Activated B cell treated with CpG ODN at 0.5 μM for 24 hours (primary cell): ENCODE measurements at places on chromosomes 12 and 14.

- DNase-seq: no peak
Measured at GRCh38 chr14:24960816-24961215, 89.1 kb downstream of the STXBP6 start.

- DNase-seq: no peak
Measured at GRCh38 chr14:34362641-34363251, 99.3 kb downstream of the SPTSSA start.

DNA sequence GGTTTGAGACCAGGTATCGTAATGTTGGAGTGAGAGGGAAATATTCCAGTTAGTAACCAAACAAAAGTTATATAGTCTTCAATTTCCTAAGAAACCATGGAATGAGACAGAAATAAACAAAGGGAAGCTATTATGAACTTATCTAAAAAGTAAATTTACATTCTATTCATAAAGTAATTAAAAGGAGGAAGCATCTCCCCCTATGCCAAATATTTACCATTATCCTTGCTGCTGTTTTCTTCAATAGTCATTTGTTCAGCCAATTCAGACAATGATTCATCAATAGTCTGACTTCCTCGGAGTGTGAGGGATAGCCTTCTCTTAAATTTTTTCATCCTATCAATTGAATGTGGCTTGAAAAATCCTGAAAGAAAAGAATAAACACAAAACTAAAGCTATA lies 65.7 kb downstream of the CDK17 start:
- DNase-seq: no peak

DNA sequence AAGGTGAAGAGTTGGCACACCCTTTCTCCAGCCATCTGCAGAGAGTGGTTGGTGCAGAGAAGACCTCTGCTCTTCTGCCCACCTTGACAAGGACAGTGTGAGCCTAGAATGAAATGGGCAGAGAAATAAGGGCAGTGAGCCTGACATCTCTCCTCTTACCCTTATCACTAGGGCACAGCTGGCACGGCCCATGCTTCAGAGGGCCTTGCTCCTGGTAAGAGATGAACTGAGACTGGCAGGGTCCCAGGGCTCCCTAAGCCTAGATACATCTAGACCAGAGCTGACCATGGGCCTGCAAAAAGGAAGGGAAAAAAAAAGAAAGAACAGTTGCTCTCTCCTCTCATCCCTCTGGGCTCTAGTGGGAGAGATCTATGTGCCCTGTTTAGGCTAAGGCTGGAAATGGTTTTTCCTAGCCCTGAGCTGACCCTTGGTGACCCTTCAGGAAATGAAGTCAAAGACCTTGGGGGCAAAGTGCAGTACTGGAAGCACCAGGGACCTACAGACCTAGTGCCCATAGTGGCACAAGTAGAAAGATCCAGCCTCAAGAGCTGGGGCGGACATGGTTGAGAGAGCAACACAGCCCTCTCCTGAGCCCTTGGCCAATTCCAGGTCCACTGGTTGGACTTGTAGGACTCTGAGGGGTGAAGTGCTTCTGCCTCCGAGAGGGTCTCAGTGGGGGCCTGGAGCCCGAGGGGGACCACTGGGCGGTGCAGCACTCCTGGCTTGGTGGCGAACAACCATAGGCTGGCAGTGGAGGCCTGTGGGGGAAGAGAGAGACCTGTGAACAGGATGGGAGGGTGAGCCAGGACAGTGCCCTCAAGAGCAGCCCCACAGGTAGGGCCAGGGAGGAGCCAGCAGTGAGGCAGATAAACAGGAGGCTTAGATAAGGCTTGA lies 22.0 kb downstream of the PRPF40B start:
- DNase-seq: no peak

DNA sequence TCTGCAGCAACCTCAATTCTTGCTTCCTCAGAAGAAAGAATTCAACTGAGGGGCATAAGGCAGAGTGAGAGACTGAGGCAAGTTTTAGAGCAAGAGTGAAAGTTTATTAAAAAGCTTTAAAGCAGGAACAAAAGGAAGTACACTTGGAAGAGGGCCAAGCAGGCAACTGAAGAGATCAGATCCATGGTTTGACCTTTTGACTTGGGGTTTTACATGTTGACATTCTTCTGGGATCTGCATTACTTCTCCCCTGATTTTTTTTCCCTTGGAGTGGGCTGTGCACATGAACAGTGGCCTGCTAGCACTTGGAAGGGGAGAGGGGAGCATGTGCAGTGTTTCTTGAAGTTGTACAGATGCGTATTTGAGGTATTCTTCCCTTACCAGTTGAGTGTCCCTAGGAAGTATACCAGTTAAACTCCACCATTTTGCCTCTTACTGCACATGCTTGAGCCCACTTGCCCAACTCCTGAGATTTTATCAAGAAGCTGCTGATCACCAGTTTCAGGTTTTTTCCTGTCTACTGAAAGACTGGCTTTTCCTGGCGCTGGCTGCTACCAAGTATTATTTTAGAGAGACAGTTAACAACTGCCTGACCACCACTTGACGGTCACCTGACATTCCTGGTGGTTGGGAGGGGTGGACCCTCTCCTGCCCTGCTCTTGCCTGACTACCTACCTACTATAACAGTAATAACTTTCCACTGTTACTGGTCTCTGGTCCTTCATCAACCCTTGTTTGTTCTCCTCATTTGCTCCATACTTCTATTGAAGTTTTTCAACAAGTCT lies 26.0 kb upstream of the TMTC2 start:
- DNase-seq: no peak

DNA sequence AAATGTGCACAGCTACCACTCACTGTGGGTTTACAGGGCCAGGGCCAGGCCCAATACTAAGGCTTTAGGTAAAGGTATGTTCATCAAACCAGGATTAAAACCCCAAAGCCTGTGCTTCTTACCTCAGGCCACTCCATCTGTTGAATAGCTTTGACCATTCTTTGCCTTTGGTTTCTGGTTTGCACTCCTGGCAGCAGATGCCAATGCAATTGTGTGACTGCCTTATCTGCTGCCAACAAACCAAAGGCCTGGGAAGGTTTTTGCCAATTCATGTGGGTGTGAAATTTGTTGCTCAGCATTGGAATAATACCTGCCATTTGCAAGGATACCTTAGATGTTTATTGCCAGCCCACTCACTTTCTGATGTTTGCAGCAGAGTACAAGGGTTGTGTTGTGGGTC lies 221.6 kb downstream of the C12orf75 start:
- no peak for DNase-seq

DNA sequence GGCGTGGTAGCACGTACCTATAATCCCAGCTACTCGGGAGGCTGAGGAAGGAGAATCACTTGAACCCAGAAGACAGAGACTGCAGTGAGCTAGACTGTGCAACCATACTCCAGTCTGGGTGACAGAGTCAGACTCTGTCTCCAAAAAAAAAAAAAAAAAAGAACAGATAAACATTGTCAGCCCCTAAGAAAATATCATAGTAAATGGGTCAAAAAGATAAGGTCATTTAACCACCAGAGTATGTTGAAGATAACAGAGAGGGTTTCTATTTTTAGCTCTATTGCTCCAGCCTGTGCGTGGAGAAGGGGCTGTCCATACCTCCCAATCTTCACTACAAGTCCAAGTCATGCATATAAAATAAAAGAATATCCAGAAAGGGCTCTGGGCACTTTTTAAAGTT lies 15.4 kb downstream of the LGMN start:
- no peak for DNase-seq

DNA sequence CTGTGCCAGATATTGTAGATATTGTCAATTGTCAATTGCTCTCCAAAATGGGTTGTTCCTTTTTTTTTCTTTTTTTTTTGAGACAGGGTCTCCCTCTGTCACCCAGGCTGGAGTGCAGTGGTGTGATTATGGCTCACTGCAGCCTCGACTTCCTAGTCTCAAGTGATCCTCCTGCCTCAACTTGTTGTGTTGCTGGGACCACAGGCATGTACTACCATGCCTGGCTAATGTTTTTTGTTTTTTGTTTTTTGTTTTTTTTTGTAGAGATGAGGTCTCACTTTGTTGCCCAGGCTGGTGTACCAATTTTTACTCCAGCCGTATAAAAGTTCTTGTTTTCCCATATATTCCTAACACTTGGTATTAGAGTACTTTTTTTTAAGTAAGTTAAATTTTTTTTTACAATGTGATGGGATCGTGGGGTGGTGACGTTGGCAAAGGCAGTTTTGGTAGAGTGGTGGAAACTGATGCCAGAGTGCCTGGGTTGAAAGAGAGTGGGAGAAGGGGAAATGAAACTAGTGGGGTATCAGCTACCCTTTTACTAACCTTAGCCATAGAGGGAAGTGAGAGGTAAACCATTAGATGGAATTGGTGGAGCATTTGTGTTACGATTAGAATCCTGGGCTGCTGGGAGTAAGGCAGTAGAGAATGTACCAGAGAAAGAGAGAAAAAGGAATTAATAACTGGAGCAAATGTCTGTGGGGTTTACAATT lies 33.0 kb upstream of the CFAP54 start:
- no peak for DNase-seq

GRCh38 chr12:53078425-53079225 lies 565 bp downstream of the SPRYD3 start:
- DNase-seq: no peak

- no peak for DNase-seq
Measured at GRCh38 chr14:32166029-32166428, 35.8 kb upstream of the RNU6-7 start.

- DNase-seq: no peak
Measured at GRCh38 chr14:26330982-26331381, 266.9 kb downstream of the NOVA1 start.

DNA sequence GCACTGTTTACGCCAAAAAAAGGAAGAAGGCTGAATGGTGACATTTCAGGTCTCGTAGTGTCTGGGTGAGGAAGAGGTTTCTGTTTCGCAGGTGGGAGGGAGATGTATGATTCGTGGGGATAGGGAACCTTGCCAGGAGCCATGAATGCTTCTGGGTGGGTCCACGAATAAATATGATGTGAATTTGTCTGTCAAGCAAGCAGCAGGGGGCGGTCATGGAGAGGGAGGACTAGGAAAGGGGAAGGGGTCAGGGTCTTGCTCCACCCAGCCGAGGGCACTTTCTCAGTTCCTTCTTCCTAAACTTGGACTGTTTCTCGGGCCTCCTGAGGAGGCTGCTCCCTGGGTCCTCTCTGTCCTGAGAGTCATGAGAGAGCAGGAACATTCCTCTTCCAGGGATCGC lies 72.5 kb downstream of the LGMN start:
- DNase-seq: no peak

DNA sequence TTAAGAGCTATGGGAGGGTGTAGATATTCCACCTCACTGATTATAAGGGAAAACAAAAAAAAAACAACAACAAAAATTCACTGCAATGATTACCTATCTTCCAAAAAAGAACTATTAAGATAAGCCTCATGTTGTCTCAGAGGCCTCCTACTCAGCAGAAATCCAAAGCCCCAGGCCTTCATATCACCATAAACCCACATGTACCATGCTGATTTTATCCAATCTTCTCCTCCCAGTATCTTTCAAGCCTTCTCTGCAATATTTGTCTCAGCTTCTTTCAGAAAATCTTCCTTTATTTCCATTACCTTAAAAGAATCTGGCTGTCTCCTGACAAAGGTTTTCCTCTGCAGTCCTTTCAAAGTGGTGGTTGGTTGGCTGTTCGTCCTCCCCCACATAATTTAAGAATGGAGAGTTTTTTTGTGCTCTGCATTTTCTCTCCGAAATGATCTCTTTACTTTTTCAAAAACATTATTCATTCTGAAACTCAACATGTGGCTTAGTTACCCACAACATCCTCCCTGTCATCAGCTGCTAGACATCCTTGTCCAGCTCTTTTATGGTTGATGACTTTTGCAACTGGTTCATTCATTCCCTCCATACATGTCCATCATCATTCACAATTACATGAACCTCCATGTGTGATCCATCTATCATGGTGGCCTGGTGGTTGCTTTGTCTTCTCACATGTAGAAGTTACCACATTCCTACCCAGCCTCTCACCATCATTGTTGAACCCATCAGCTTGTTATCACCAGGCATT lies 2.9 kb upstream of the EPYC start:
- DNase-seq: no peak

- no peak for DNase-seq
Measured at GRCh38 chr12:4943067-4943937, 33.6 kb downstream of the KCNA1 start.

GRCh38 chr12:76003355-76003638 lies 28.3 kb downstream of the PHLDA1 start:
- DNase-seq: no peak

- DNase-seq: no peak
Measured at GRCh38 chr12:121232977-121233627, 23.2 kb downstream of the P2RX4 start.
